ENCODE measurements at places on chromosomes 1 and 21.

DNA sequence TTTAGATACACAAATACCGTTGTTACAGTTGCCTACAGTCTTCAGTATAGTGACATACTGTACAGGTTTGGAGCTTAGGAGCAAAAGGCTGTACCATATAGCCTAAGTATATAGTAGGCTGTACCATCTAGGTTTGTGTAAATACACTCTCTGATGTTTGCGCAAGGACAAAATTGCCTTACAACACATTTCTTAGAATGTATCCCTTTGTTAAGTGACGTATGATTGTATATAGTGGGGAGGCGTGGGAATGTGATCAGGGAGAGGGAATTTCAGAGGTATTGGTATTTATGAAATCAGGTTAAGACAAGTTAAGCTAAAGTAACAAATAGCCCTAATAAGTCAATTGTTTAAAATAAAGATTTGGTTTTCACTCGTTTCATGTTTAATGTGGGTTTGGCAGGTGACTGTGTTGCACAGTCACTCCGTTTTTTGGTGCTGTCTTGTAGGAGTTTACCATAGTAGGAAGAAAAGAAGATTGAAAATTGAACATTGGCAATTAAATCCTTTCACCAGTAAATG, 2.7 kb downstream of the GORAB start:
- DNase-seq, result no peak

DNA sequence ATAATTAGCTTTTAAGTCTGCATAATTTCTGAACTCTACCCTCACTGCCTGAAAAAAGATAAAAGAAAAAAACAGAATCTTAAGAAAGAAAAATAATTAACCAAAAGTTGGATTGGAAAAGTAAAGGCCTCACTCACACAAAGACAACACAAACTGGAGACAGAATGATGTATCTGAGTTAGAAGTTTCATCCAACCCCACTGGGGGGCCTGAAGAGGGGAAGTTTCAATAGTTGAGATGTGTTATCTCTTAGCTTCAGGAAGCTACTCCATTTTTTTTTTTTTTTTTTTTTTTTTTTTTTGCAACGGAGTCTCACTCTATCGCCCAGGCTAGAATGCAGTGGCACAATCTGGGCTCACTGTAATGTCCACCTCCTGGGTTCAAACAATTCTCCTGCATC, 19.9 kb downstream of the SYDE2 start:
- DNase-seq, result no peak

- DNase-seq, result no peak
Measured at GRCh38 chr1:100536031-100536430, 1.9 kb upstream of the GPR88 start.

DNA sequence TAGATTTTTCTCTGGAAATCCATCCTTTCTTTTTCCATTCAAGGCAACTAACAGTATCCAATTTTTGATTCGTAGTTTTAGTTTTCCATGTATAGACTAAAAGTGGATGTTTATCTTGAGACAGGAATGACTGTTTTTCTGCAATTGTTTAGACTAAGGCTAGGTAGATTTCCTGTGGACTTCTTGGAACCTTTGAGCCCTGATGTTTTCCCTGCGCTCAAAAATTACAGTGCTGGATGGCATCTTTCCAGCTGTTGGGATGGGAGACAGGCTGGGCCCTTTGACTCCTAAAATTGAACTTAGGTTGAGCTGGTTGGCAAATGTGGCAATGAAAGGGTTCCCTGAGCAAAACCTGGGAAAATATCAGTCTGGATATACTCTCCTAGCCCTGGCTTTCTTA, 180.4 kb downstream of the DHRS3 start:
- no peak for DNase-seq

DNA sequence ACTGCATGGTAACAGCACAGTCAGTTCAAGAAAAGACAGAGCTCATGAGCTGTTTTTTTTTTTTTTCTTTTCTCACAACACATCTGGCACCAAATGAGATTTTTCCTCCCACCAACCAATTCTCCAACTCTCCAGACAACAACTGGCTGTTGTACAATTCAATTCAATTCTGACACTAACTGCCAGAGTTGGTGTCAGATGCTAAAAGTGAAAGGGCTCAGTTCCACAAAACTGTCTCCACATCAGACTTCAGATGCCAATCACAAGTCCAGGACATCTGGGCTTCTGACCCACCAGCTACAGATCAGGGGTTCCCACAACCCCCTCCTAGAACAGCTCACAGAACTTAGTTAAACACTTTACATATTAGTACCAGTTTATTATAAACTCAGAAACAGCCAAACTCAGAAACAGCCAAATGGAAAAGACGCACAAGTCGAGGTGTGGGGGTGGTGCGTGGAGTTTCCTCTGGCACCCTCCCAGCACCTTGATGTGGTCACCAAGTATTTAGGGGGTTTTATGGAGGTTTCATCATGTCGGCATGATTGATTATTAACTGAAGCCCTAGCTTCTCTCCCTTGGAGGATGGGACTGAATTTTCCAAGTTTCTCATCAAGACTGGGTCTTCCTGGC, 39.2 kb upstream of the LRRC8D start:
- peak; percentile 36 for DNase-seq

GRCh38 chr1:168833801-168834224, 104.8 kb upstream of the DPT start:
- DNase-seq, result no peak

GRCh38 chr21:27173053-27173452, 206.2 kb upstream of the ADAMTS5 start:
- no peak for DNase-seq

DNA sequence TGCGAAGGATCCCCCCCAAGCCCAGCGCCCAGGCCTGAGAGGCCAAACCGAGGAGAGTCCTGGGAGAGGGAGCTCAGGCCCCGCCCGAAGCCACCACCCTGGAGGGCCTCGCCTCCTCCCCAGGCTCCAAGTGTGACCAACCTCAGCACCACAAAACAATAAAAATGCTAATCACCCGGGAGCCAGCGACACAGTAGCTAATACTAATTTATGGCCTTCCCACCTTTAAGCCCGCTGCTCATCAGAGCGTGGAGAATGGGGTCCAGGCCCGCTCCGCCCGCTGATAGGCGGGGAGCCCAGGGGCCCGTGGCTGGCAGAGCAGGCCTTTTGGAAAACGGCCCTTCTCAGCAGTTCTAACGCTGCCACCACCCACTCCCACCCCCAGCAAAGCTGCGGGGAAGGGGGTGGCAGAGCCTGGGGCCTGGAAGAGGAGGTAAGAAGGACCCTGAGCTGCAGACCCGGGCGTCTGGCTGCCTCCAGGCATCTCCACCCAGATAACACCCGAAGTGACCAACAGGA, 20.4 kb upstream of the TAS1R2 start:
- no peak for DNase-seq

DNA sequence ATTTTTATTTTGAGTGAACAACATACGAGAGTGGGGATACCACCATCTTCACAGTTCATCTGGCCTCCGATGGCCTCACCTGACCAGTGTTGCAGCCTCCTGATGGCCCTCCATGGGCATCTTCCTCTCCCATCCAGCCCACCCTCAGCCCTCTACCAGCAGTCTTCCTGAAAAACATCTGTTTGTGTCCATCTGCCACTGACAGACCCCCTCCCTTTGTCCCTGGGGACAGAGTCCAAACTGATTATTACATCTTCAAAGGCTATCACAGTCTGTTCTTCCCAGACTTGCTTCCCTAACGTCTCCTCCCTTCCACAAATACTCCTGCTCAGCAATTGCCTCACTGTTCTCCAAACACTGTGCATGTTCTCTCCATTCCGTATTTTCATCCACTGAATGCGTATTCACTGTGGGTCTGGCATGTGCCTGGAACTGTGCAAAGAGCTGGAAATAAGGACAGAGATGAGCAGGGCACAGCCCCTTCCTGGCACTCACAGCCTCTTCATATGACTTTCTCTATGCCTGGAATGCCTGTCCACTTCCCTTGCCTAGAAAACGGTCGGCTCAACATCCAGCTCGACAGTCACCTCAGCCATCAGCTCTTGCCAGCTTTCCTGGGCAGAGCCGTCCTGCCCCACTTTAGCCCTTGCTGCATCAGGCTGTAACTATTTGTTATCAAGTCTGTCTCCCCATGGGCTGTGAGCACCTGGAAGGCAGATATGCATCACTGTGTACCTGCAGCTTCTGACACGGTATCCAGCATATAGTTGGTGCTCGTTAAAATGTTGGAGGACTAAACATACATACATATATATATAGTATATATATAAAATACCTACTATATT, 8.3 kb upstream of the ATF3 start:
- DNase-seq, result no peak

- DNase-seq, result no peak
Measured at GRCh38 chr1:11881749-11882441, 23.1 kb upstream of the NPPB start.

DNA sequence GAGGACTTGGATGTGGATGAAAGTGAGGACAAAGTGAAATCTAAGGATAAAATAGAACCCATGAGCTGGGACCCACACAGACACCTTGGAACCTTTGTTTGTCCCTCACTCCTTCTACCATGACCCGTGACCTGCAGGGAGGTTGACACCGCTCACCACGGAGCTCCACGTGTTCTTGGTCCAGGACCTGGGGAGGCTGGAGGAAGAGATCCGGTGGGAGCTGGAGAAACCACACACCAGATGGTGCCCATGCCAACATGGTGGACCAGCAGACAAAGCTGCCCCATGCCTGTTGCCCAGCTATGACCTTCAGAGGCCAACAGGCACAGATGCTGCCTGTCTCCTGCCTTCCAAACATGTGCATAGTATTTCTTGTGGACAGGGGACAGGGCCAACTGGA, 721.9 kb downstream of the PTPRU start:
- no peak for DNase-seq

DNA sequence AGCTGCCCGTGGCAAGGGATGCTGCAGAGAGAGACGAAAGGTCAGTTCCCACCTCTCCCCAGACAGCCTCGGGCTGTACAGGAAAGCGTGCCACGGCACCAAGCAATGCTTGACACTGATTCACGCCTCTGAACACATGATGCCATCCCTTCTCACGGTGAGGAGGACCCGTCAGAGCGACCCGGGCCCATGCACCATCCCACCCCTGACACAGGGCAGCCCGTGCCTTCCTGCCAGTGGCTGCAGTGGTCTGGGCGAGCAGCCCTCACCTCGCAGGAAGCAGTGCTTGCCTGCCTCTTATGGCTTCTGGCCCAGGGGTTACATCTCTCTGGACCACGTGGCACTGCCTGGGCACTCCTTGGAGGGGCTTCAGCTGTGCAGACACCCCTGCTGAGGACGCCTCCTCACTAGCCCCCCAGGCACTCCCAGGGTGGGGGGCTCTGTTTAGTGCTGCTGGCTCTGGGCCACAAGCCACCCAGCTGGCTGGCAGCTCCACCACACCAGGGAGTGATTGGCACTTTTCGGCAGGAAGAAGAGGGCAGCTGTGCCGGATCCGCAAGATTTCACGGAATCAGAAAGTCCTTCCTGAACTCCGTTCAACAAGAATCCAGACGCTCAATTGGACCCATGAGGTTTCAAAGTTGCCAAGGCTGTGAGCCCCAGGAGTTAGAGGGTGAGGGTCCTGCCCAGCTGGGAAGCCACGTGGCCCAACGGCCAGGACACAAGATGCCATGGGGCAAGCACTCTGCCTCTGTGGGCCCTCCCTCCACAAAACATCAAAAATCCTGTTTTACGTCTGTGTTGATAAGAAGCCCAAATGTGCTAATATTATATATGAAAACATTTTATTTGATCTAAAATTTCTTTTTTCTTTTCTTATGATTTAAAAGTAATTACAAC, 34.8 kb upstream of the SLC19A1 start:
- DNase-seq, result no peak

DNA sequence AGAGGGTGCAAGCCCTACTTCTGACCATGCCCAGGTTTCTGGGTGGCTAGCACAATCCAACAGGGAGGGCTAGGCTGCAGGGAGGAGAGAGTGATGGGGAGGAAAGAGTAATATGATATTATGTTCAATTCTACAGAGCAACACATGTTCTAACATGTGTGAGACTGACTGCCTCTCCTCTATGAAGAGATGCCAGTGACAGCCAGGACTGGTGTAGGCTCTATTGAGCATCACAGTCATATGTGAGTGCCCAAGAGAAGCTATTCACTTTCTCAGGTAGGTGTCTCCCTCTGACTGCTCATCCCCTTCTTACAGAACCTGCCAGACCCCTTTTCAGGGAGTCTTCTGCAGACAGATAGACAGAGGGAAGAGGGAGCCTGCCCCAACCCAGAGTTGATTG, 446.1 kb downstream of the SIPA1L2 start:
- DNase-seq, result no peak

- no peak for DNase-seq
Measured at GRCh38 chr1:57222801-57223200, 201.1 kb downstream of the DAB1 start.

- no peak for DNase-seq
Measured at GRCh38 chr1:59025898-59026426, 242.1 kb upstream of the JUN start.

All from stimulated activated CD8-positive, alpha-beta memory T cell treated with anti-CD3 and anti-CD28 coated beads, Interleukin-15, amount 100 ng/mL, for 24 hours (primary cell).